ENCODE measurements at places on chromosomes 1 and 21.

DNA sequence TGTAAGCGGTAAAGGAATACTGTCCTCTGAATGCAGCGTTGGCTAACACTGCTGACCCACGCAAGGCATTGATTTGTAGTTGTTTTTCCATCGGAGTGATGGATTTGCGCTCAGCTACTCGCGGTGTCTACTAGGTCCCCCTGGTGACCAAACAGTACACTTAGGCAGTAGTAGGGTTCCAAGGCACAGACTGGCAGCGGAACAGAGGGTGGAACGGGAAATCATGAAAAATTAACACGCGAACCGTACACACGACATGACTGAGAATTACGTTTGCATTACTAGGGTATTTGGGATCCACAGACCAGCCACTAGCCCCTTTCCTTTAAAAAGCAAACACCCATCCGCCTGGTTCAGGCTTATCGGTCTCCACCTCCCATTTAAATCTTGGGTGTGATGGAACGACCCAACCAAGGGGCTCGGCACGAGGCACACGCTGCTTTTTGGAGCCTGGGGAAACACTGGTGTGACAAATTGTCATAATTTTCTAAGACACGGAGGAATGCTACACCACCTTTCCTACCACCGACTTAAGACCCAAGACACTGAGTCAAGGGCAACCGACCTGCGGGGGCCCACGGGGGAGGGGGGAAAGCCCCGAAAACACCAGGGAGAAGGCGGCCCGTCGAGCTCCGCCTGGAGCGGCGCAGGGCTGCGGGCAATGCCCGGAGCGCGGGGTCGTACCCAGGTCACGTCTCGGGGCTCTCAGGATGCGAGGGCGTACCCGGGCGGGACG lies 699 bp downstream of the DIPK1A start:
- DNase-seq, result peak; percentile 91

DNA sequence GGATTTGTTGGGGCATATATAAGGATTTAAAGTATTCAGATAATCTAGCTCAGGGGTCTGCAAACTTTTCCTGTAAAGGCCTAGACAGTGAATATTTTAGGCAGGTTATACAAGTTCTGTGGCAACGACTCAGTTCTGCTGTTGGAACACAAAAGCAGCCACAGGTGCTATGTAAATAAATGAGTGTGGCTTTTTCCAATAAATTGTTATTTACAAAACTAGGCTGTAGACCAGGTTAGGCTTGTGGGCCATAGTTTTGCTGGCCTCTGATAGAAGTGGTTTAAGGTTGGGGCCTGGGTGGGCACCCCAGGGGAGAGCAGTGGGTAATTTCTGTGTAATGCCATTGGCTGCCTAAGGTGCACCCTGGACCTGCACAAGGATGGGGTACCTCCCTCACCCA lies 16.9 kb upstream of the IGFN1 start:
- no peak for DNase-seq

DNA sequence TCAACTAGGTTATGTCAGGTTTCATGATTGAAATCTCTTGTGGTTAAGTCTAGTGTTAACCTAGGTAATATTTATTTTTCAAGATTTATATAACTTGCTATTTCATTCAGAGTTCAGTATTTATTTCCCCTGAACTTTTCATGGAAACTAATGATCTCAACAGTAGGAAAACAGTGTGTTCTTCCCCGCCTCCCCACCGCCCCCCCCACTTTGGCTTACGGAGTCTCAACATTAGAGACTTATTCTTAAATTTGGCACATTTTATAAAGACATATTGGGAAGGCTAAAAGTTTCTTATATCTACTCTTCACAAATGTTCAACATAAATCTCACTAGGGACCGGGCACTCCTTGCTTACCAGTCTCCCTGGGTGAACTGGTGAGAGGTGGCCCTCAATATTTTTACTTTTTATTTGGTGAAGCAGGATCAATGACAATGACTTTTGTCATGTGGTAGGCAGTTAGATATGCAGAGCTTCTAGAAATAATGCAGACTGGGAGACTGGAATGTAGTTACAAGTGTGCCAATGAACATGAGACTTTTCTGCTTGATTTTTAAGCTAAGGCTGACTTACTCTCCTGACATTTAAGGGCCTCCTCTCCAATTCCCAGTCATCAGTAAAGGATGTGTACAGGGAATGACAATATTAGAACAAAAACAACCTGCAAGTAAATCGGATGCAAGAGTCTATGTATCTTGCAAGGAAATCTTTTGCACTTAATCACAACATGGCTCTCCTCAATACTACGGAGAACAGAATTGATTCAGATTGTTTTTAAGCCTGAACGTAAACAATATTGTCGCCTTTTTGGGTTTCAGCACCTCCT lies 1.7 kb upstream of the MAN1A2 start:
- DNase-seq, result no peak

GRCh38 chr21:22115746-22116145 lies 1117.5 kb downstream of the NCAM2 start:
- DNase-seq, result no peak

DNA sequence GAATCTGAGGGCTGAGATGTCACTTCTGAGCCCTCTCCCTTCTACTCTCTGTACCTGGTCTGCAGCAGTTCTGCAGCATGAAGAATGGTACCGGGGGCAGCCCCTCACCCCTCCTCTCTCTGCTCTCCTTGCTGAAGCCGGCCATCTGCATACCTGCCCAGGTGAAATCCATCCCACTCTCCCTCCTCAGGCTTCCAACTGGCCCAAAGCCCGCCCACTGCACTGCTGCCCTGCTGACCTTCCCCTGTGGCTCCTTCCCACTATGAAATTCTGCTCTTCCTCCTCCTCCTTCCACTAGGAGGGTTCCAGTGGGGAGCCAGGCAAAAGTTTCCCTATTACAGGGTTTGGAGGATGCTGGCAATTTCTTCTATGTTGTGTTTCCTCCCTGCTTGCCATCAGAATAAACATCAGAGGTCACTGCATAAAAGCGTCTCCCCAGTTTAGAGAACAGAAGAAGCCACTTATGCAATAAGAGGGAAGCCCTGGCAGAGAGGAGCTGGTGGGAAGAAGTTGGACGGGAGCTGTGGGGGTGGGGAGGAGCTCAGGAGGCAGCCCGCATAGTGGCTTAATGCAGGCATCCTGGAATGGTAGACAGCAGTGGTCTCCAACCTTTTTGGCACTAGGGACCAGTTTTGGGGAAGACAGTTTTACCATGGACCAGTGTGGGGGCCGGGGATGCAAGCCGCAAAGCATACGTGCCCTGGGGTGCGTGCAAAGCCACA lies 30.3 kb downstream of the TMCO4 start:
- no peak for DNase-seq

DNA sequence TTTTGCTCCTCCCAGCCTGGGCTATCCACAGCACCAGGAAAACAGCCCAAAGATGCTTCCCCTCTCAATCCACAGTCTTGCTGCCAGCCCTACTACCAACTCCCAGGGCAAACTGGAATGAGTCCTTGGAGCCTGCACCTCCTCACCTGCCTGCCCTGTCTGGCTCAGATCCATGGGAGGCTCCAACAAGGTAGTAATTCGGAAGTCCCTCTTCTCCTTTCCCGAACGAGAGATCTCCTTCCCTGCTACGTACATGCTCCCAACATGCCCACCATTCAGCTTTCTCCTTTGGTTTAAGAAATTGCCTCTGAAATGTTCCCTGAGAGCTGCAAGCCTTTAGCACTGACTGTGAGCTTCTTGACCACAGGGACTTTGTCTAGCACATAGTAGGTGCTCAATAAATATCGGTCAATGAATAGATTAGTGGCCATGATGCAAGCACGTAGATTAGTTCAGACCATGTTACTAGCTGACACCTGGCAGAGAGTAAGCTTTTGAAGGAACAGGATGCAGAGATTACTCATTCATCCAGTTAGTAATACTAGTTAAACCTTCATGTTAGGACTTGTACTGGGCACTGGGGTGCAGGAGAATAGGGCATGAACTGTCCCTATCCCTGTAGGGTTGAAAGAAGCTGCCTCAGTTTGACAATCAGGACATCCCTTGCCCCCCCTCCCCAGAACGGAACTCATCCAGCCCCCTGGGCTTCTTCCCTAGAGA lies 80.1 kb downstream of the DISP3 start:
- DNase-seq, result no peak

DNA sequence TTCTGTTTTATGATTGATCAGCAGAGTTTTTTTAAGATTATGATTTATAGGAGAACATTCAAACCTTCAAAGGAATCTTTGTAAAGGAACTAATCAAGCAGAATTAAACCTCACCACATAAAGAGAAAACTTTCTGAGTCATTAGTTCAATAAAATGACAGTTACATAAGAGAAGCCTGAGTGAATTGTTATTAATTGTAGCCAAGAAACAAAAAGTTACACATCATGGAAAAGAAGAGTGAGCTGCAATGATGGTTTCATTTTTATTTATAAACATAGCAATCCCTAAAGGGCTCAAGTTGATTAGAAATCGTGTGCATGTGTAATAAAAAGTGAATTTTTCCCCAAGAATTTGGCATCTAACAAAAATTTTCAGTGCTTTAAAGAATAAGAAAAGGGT lies 731.4 kb downstream of the LTN1 start:
- DNase-seq, result no peak

DNA sequence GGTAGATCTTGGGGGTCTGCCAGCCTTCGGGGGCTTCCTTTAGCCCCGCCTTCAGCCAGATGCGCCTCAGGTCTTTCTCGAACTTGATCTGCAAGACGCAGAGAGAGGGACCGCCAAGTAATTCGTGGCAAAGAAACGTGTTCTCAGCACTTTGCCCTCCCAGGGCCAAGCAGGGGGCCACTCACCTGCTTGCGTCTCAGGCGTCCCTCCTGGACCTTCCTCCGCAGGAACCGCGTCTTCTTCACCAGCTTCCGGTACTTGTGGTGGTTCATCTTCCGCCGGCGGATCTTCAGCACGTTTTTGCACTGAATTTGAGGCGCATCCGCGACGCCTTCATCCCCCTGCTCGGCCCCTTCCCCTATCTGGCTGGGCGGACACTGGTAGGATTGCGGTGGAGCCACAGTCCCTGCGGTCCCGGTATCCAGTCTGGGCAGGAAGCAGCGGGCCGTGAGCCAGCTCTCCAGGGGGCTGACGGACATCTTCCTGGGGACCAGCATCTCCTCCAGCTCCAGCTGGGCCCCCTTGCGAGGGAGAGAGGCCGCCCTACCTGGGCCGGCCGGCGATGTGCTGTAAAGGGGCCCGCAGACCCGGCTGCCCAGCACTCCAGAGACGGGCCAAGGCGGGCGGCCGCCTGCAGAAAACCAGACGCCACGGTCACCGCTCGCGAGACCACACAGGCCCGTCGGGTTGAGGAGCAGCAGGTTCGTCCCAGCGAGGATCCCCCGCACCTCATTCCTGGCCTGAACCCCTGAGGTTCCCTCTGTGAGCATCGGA lies 1.0 kb downstream of the AURKAIP1 start:
- DNase-seq, result no peak
